ENCODE measurements at places on chromosomes 6 and 20.

DNA sequence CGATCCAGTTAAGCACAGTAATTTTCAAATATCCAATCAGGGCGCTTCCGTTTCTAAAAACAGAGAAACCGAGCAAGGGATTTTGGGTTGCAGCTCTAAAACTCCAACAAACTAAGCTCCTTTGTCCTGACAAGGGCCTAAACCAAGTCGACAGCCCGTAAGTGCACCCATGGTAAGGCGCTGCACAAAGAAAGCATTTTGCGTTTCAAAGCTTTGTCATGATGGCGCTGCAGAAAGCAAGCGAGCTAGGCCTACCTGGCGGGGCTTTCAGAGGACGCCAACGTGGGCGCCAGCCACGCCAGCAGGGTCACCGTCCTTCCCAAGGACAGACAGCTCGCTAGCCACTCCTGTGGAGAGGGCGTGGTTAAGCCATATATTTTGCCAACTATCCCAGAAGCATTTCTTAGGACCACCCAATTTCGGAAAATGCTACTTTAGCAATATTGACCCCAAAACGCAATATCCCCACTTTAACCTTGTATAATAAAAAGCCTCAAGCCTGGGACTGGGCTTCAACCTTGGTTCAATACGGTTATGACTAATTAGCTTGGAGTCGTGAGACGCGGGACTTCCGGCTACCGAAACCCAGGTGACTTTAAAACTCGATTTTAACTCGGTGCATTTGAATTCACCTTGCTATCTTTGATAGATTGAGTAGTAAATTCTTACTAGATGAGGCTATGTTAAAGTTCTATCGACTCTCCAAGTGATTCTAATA, 53.8 kb downstream of the TRIM38 start:
- no peak for DNase-seq

DNA sequence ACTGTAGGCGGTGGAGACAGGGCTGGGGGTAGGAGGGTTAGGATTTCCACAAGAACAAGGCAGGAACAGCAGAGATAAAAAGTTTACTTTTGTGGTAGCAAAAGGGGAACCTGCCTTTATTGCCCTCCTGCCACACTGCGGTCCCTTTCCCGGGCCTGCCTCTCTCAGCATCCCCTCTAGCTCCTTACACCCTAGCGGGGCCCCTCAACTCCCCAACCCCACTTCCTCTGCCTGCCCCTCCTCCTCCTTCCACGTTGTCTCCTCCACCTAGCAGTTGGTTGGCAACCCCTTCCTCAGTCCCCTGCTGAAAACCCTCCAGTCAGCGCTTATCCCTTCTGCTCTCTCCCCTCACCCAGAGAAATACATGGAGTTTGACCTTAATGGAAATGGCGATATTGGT, 714 bp downstream of the AIF1 start:
- DNase-seq: no peak

GRCh38 chr20:62025832-62026563, 39.7 kb downstream of the TAF4 start:
- DNase-seq: no peak

DNA sequence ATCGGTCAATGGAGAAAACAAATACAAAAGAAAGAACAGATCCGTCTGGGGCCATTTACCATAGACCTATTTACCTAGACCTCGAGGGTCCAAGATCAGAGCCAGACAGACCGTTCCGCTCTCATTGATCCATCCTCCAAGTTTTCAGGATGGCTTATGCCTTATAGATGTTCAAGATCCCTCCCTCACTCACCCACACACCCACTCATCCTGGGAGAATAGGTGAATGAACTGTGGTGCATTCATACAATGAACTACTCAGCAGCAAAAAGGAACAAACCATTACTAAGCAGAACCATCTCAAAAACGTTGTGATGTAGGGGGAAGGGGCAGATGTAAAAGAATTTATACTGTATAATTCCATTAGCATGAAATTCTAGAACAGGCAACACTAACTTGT, 125.1 kb upstream of the RREB1 start:
- no peak for DNase-seq

DNA sequence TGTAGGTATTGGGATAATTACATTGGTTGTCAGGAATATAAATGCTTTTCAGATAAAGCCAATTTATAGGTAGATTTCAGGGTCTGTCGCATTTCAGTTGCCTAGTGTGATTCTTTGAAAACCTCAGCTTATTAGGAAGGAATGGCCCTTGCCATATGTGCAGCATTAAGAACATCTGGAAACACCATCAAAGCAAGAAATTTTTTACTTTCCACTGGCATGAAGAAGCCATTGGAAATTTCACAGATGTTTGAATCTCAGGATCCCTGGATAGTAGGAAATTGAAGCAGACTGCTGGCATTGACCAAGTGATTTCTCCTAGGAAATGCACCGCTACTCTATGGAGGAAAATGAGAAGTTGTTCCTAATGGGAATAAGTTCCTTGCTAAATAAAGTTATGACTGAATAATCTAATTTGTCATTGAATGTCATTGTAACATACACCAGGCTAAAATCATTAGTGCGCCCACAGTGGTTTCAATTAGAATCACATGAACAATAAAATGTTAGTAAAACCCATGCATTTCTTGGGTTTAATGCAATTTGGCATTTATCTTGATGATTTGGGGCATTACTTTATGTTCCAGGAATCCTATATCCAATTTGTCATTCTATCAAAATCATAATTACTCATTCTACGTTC, 950.1 kb downstream of the EPHA7 start:
- no peak for DNase-seq

DNA sequence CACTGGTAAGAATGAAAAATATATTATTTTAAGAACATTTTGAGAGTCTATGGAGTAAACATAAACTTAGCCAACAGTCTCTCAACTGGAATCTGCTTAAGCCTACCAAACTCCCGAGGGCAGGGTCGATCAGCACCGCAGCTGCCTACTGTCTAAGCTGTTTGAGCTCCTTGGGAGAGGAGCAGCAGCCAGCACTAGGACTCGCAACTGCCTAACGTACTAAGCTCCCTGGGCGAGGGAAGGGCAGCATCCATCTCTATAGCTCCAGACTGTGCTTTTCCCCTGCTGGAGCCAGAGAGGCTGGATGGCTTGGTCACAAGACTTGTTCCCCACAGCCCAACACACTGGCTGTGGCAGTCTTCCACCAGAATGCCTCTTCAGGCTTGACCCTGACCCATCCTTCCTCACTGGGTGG, 96.4 kb downstream of the MOXD1 start:
- no peak for DNase-seq

Data from T follicular helper cell (primary cell).